D341Med (cell line): ENCODE measurements at places on chromosomes 2 and 18.

DNA sequence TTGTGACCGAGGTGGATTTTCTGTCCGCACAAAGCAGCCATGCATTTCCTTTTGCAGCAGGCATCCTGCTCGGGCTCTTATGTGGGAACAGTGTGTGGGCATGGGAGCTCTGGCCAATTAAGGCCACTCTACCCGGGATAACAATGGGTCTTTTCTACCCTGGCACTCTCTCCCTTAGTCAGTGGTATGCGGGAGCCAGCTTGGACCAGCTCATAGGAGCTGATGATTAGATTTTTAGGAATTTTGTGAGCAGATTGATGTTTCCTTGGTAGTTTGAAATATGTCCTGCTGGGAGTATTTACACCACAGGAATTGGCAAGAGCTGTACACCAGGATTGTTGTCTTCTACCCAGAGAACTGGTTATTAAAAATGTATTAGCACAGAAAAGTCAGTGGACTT lies 89.3 kb downstream of the SPP2 start:
- no peak for DNase-seq

DNA sequence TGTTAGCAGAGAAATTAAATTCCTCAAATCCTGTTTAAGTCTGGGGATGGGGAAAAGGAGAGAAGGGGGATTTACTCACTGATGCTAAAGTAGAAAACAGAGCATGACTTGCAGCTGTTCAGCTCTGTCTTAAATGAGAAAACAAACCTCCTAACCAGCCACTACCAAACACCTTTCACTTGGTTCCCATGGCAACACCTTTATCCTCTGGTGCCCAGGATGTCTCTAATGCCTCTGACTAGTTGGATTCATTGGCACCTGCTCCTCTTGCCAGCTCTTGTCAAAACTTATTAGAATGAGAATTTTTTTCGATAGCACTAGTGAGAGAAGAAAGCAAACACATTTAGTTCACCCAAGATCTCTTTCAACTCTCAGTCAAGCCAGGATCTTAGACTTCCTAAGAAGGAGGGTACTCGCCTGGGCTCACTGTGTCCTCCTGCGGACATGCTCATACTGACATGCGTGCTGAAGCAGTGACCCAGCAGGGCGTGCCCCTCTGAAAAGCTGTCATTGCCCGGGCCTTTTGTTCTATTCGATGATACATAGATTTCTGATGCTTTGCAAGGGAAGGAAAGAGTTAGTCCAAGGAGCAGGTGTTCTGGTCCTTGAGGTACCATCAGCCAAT lies 656.0 kb upstream of the CELF4 start:
- no peak for DNase-seq

- no peak for DNase-seq
These were observed 104.3 kb downstream of the PRKCE start for GRCh38 chr2:45755585-45756335.

GRCh38 chr2:125167152-125167551 lies 1142.1 kb downstream of the CNTNAP5 start:
- DNase-seq = no peak

GRCh38 chr18:46289931-46290330 lies 185.7 kb downstream of the HAUS1 start:
- no peak for DNase-seq
